Cardiac fibroblast (primary cell): ENCODE measurements at places on chromosomes 2 and 18.

- DNase-seq: no peak
These were observed 91.3 kb downstream of the DPP4 start for GRCh38 chr2:161982548-161983330.

GRCh38 chr2:20334605-20335203 lies 15.9 kb downstream of the PUM2 start:
- peak; percentile 59 for DNase-seq

- DNase-seq: peak; percentile 30
These were observed 640 bp downstream of the SLC39A6 start for GRCh38 chr18:36128530-36128870.

DNA sequence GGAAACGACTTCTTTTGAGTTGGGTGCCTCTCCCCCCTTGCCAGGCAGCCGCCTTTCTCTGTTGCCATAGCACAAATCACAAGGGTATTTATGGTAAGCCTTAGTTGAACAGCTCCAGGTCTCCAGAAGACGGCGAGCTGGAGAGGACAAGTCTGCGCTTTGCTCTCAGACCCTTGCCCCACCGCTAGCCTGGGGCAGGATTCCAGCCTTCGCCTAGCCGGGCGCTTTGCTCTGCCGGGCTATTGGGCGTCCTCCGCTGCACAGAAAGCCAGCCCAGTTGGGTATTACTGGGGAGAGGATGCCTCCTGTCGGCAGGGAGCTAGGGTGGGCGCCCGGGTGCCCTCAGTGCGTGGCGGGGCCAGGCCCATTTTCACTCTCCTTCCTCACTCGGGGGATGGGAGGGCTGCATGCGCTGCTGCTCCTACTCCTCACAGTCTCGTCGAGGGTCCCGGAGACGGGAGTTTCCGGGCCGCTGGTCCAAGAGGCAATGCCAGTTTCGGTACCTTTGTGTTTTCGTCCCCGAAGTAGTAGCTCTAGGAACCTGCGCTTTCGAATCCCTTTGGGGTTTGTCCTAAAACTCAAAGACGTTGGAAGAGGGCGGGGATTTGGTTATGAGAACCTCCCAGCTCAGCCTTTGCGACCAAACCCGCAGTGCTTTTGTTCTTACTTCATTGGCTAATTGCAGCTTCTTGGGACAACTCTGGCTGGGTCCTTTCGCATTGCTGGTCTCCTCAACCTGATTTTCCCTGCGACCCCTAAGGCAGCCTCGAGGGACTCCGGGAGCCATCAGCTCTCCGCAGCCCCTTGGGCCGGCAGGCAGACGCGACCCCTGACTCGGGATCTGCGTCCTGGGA lies 3.6 kb upstream of the DLX2 start:
- DNase-seq: peak; percentile 52

- peak; percentile 54 for DNase-seq
These were observed 34.7 kb upstream of the MARCHF7 start for GRCh38 chr2:159677654-159678053.

DNA sequence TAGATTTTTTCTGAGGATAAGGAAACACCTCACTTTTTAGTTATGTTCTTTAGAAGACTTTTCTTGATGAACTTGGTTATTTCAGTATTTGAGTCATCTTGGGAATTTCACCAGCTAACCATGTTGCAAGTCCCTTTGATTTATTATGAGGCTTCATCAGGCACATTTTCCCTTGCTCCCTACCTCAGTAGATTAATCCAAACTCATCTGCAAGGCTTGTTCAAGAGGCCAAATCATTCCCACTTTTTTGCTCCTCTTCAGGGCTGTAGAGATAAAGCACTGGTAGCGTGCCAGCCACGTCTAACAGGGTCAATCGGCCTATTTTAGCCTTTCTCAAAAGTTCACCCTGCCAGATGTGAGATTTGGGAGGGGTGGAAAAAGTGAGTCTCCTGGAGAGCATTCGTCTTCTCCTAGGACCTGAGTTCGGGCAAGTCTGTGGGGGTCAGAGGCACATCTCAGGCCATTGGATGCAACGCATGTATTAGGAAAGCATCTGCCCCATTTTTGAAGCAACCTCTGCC lies 120.3 kb downstream of the RDH14 start:
- peak; percentile 61 for DNase-seq
